GM12892 (cell line): ENCODE measurements at places on chromosomes 11 and 22.

GRCh38 chr11:87185228-87185627 lies 147.5 kb downstream of the TMEM135 start:
- DNase-seq: no peak

- DNase-seq: no peak
These were observed 14.5 kb downstream of the PCSK7 start for GRCh38 chr11:117217141-117218084.

- DNase-seq: no peak
These were observed 935.3 kb downstream of the DLG2 start for GRCh38 chr11:84691830-84692229.

GRCh38 chr11:94036096-94036495 lies 14.9 kb downstream of the HEPHL1 start:
- no peak for DNase-seq

DNA sequence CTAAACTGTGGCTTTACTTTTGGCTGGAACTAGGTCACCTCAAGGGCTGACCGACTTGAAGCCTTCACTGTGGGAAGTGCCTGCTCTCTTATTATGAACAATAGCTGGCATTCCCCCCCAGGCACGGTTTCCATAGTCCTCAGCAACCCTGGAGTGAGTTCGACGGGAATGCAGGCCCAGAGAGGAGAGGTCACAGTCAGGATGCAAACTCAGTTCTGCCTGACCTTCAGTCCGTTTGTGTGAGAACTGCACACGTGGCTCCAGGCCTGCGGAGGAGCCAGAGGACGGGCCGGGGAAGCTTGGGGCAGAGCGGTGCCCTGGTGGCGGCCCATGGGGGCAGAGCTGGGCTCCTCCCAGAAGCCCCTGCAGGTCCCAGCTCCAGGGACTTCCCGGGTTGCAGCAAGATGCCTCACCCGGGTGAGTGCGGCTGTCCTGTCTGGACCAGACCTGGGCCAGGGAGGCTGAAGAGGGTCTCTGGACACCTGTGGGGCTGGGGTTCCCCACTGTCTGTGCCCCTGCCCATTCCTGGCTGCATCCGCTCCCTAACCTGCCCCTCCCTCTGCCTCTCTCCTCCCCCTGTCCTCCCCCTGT lies 17.2 kb downstream of the SLC25A18 start:
- DNase-seq: no peak

DNA sequence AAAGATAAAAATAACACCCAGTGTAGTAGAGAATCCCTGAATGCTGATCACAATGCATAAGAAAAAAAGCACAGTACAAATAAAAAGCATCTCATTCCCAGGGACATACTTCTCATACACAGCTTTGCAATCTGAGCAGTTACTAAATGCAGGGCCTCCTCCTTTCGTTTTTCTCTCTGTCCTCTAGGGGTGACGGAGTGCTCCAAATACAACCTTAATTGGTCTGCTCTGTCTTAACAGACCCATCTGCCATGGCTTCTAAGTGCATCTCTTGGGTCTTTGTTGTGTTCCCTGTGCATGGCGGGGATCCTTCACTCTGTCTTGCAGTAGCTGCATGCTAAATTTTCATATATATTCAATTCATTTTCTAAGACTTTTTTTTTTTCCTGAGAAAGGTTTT lies 1114.2 kb upstream of the RAG2 start:
- no peak for DNase-seq

DNA sequence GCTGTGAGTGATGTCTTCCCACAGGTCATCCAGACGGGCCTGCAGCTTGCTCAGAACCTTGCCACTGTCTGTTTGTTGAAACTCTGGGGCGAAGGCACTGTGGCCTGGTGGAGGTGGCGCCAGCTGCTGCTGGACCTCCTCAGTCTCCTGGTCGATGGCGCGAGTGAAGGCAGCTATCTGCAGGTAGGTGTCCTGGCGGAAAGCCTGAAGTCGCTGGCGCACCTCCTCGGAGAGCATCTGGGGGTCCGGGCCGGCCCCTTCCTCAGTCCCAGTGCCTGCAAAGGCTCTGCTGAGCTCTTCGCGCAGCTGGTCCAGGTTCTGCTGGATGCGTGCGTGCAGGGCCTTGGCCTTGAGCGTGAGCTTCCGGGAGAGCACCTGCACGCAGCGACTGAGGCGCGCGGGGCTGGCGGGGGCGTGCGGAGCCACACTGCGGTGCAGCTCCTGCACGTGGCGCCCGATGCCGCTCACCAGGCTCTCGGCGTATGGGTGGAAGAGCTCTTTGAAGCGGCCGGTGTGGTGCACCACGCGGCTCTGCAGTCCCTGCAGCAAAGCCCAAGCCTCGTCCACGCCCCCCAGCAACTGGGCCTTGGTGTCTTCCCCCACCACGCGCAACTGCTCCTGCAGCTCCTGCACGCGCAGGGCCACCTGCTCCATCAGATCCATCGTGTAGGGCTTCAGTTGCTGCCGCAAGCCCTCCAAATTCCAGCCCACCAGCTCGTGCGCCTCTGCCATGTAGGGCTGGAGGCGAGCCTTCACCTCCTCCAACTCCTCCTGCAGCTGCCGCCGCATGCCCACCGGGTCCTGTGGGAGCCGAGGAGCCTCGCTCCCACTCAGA lies 1.3 kb downstream of the APOA5 start:
- no peak for DNase-seq

DNA sequence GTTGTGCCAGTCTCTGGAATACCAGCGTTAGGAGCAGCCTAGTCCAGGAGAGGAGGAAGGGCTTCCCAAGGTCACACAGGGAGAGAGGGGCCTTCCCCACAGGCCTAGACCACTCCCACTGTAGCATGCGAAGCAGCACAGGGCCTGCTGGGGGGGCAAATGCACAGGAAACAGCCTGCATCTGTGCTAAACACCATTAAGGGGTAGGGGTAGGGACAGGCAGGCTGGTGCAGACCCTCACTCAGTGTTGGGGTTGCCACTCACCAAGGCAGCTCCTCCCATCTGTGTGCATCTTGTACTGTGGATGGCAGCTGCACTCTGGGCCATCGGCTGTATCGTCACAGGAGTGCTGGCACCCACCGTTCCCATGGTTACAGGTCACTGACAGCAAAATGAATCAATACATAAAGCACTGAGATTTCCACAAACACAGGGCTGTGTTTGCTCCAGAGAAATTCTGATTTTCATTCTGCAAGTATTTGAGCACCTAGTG lies 24.9 kb downstream of the SCUBE2 start:
- no peak for DNase-seq

DNA sequence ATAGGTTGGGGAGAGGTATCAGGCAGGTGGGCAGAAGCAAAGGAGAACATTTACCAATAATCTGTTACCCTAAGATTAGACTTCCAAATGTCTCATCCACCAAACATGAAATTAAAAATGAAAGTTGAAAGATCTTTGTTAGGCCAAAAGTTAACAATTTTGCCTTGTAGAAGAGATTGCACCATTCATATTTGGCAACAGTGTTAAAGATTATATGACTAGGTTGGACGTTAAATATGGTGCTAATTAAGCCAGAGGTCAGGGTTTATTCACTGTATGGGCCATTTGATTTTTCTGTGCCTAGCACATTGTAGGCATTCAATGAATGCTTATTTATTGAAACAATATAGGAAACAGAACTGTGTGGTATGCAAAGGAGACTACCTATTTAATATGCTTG lies 126.1 kb upstream of the SLC5A12 start:
- DNase-seq: no peak

DNA sequence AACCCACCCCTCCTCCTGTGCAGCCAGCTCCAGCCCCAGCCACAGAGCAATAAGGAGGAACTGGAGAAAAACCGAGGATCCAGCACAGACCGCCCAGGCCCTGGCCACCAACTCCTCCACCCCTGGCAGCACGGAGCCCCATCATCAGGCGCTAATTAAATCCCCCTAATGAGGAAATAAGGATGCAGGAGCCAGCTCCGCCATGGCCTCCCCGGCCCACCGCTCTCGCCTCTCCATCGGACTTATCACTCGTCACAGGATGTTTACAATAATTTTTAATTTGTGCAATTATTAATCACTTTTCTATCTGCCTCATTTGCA lies 42.6 kb downstream of the BUD13 start:
- DNase-seq: no peak

DNA sequence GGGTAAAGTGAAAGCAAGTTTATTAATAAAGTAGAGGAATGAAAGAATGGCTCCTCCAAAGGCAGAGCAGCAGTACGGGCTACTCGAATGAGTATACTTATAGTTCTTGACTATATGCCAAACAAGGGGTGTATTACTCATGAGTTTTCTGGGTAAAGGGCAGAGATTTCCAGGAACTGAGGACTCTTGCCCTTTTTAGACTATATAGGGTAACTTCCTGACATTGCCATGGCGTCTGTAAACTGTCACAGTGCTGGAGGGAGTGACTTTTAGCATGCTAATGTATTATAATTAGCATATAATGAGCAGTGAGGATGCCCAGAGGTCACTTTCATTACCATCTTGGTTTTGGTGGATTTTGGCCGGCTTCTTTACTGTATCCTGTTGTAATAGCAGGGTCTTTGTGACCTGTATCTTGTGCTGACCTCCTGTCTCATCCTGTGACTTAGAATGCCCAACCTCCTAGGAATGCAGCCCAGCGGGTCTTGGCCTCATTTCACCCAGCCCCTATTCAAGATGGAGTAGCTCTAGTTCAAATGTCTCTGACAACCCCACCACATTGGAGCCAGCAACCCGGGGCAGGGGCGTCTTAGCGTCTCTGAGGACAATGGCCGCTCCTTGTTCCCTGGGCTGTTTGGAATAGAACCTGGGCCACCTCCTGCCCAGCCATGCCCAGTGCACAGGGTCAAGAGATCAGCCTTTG lies 34.9 kb upstream of the CD82 start:
- DNase-seq: no peak

GRCh38 chr11:59705294-59705693 lies 8.4 kb downstream of the OR10V1 start:
- no peak for DNase-seq

DNA sequence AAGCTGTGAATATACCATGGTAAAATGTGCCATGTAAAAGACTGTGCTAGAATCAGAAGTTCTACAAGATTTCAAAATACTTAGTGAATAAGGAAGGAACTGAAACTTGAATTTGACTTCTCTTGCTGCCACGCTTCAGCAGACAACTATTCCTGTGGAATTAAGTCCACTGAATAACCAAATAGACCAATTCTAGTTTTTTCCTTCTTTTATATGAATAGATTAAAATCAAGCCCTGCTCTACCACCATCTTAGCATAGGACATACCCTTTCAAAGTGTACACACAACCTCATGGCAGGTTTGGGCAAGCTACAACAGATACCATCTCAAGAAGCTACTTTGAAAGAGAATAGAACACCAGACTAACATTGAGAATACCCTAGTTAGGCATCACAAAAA lies 23.4 kb upstream of the CLNS1A start:
- no peak for DNase-seq

GRCh38 chr11:66951927-66952337 lies 6.3 kb downstream of the PC start:
- DNase-seq: no peak

- no peak for DNase-seq
These were observed 54.0 kb downstream of the GAS2 start for GRCh38 chr11:22720457-22720856.
